ENCODE measurements at places on chromosomes 2 and 18.

GRCh38 chr18:23812546-23813440 is 123.5 kb downstream of the LAMA3 start:
- DNase-seq, result no peak

DNA sequence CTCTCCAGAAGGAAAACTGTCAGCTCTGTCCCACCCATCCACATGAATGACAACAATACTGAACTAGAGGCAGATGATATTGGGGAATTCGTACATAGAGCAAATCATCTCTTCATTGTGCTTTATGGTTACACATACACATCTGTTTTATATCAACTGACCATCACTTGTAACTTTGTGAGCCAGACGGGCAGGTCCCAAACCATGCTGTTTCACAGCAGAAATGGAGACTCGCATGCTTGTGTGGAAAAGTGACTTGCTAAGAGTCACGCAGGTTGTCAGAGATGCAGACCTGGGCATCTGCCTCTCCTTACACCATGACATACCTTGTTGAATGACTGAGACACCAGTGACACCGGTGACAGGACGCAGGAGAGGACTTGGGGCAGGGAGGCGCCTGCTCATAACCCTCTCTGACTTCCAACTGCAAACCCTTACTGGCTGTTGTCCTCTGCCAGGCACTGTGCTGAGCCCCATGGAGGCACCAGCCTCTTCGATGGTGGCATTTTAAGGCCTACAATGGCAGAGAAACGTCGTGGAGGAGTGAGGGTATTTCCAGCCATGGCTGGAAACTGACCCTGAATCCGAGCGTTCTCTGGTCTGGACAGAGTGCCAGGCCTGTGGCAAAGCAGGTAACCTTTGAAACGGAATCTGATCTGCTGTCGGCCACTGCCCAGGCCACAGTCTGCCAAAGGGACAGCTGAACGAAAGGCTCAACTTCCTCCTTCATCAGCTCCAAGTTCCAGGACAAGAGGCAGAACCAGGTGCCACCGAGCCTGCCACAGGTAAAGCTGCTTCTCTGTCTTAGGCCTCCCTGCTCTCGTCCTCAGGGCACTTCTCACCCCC is 26.9 kb upstream of the ROCK2 start:
- no peak for DNase-seq

DNA sequence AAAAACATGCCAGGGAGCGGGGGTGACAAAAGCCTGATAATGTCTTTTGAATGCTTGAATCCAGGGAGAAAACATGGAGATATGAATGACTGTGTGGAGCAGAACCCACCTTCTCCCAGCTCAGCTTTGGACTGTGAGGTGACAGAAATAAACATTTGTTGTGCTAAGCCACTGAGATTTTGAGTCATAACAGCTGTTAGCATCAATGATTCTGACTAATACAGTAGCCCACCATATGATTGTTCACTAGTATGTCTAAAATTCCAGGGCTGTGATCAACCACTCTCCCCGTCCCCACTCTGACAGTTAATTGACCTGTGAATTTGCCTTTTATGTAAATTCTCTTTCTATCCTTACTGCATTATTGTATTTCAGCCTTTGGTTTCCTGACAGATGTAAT is 69.1 kb downstream of the PDK1 start:
- no peak for DNase-seq

DNA sequence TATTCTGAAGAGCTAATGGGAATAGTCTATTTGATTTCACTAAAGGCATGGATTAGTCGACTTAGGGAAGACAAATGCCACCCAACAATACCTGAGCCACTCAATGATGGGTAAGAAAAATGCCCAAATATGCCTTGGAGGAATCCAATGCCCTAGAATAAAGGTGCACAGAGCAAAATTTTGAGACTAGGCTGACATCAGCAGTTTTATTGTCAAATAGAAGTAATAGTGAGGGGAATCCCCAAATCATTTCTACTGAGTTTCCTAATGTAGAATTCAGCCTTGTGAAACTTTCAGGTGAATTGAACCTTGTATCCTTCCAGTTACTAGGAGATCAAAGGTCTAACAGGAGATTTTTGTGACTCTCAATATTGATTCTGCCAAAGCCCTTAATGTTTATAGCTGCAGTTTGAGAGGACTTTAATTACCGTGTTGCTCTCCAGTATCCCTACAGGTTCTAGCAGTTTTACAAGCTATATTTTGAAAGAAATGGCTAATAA is 50.8 kb upstream of the THSD7B start:
- no peak for DNase-seq

GRCh38 chr2:60170272-60170671 is 383.2 kb downstream of the BCL11A start:
- DNase-seq, result no peak

GRCh38 chr2:232134939-232135338 is 173.4 kb downstream of the DIS3L2 start:
- DNase-seq, result no peak

- no peak for DNase-seq
Observed at GRCh38 chr2:206368484-206368883, 74.8 kb upstream of the ADAM23 start.

- peak; percentile 16 for DNase-seq
Observed at GRCh38 chr2:128260239-128261138, 58.2 kb downstream of the HS6ST1 start.

- no peak for DNase-seq
Observed at GRCh38 chr2:216618785-216619184, 14.4 kb upstream of the IGFBP2 start.

DNA sequence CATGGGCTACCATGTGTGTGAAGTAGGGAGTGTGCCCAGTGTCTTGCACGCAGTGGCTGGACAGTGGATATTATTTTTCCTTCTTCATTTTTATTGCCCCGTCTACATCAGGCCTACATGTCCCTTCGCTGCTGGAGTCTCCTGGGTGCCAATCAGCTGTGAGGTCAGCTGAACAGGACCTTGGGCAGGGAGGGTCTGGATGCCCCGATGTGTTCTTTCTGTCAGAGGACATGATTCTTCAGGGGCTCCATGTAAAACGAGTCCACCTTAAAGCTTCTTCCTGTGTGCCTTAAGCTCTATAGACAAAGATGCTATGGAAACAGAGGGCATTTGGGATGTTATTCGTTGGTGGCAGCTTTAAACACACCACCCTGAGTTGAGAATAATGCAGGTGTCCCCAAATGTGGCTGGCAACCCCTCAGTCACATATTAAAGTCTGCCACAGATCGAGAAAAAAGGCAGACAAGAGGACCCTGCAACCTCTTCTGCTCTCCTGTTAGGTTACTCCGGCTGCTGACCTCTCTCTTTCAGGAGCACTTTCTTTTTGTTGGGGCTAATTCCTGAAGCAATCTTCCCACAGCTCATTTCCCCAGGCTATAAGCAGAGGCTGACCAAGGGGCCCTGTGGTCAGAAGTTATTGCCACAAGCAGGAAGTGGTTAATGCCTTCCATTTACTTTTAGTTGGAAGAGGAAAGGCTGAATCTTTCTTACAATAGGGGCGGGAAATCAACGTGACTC is 20.0 kb downstream of the GREB1 start:
- DNase-seq, result no peak

- DNase-seq, result no peak
Observed at GRCh38 chr2:97997784-97998392, 2.1 kb upstream of the TMEM131 start.

GRCh38 chr2:239930871-239931771 is 94.0 kb downstream of the NDUFA10 start:
- no peak for DNase-seq

DNA sequence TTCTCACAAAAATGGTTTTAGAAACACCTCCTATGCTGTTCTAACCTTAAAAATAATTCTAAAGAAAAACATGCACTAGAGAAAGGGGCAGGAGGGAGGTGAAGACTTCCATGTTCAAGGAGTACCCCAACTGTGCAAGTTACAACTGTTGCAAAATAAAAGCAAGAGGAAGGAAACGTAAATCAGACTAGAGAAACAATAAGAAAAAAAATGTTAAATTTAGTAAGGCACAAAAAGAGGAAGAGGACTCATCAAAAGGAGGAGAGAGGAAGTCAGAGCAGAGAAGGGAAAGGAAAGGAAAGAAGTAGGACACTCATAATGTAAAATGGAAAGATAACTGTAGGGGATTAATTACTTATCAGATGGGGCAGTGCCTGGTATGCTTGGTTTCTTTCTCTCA is 34.1 kb downstream of the RAPH1 start:
- DNase-seq, result no peak

DNA sequence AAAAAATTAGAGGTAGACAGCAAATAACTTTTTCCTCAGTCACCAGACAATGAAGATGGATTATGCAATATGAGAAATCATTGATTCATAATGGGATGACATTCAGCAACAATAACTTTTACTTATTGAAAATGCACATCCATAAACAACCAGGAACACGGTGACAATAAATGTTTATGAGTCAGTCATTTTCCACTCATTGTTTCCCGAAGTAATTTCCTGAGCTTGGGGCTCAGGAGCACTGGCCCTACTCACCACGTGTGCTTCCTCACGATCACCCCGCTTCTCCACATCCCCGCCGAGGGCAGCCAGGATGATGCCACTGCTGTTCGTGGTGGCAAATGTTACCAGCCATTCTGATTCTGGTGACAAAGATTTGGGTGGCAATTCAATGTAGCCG is 156.3 kb downstream of the LAMA1 start:
- DNase-seq, result no peak

DNA sequence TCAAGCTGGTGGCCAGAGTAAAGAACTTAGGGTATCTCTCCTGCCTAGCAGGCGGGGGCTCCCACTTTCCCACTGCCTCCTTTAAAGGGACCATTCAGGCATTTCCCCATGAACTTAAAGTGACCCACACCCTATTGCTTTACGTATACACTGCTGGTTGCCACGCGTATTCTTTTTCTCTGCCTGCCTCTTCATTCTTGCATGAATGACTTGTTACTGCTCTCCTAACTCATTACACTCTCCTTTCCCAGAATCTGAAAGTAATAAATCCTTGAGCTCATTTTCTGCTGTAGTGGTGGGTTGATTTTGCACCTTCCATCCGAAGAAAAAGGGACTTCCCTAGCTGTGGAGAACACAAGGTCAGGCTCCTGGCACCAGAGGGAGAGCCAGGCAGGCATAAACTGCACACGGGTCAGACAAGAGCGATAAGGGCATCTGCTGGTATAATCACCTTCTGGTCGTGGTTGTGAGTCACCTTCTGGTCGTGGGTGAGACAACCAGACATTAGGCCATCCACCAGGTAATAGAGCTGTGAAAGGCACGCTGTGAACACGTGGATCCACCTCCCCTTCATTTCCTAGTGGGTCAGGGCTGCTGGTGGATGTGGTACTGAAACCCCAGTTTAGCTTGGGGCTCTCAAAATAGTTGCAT is 950.3 kb downstream of the SOCS6 start:
- DNase-seq, result no peak

- no peak for DNase-seq
Observed at GRCh38 chr2:20439503-20439902, 7.4 kb upstream of the RHOB start.

GRCh38 chr2:48424866-48425265 is 105.1 kb upstream of the STON1 start:
- DNase-seq, result no peak

- DNase-seq, result no peak
Observed at GRCh38 chr18:48718251-48718959, 179.6 kb downstream of the CTIF start.

- DNase-seq, result no peak
Observed at GRCh38 chr18:25169701-25170100, 182.3 kb downstream of the ZNF521 start.

DNA sequence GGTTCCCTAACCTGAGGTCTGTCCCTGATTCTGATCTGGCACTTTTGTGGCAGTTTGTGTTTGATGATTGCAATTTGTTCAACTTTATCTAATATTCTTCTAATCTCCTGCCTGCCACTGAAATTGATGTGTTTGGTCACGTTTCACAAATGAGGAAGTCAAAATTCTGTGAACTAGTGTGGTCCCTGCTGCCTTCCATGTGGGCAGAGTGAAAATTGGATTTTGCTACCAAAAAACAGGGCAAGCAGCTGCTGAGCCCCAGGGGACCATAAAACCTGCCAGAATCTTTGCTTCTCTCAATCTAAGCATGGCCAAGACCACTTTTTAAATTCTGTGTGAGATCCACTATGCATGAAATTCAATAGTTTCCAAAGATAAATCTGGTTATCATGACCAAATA is 195.5 kb upstream of the CYRIA start:
- no peak for DNase-seq

- DNase-seq, result no peak
Observed at GRCh38 chr2:49131801-49132200, 22.5 kb downstream of the FSHR start.

All from hepatic stellate cell (primary cell).